ENCODE measurements at places on chromosomes 5 and 9.

GRCh38 chr9:447230-448025, 232.8 kb downstream of the DOCK8 start:
- peak; percentile 49 for DNase-seq

GRCh38 chr9:76634356-76635054, 129.7 kb upstream of the PCA3 start:
- DNase-seq, result no peak

DNA sequence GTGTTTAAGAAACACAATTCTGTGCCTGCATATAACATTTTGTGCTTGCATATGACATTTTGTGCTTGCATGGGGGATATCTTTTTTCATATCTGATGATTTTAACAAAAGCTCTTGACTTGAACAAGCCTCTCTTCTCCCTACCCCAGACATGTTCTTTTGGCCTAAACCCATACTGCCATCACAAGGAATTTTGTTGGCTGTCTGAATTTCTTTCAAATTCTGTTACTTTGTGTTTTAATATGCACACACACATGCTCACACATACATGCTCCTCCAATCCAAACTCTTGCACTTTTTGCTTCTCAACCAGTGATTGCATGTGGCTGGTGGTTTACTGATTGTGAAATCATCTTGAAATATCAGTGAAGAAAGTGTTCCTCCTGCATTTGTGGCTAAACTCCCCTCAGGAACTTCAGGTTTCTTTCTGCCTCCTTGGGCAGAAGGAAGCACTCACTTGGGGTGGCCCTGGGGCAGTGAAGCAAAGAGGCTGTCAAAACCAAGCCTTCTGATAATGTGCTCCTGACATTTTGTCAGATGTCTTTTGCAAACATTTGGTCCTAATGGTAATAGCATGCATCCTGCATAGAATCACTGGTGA, 377.2 kb upstream of the KLF4 start:
- no peak for DNase-seq

GRCh38 chr9:109319017-109319625, 1.7 kb downstream of the EPB41L4B start:
- DNase-seq, result no peak

GRCh38 chr5:180070756-180071530, 616 bp downstream of the RNF130 start:
- DNase-seq, result no peak

- DNase-seq, result no peak
These were observed 33.4 kb downstream of the TJP2 start for GRCh38 chr9:69207503-69207902.

DNA sequence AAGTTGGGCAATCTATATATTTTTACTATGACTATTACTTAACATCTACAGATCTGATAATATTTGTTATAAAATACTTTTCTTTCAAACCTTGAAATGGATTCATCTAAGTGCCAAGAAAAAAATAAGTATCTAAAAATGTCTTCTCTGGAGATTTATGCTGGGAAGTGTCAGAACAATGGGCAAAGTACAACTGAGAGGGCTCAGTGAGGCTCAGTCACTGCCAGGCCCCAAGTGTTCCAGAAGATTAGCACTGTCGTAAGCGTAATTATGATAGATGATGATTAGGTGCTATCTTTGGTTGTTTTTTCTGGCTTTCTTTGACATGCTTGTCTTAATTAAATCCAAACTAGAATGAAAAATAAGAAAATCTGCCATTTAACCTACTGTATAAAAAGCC, 72.2 kb upstream of the ADAMTS19 start:
- no peak for DNase-seq

DNA sequence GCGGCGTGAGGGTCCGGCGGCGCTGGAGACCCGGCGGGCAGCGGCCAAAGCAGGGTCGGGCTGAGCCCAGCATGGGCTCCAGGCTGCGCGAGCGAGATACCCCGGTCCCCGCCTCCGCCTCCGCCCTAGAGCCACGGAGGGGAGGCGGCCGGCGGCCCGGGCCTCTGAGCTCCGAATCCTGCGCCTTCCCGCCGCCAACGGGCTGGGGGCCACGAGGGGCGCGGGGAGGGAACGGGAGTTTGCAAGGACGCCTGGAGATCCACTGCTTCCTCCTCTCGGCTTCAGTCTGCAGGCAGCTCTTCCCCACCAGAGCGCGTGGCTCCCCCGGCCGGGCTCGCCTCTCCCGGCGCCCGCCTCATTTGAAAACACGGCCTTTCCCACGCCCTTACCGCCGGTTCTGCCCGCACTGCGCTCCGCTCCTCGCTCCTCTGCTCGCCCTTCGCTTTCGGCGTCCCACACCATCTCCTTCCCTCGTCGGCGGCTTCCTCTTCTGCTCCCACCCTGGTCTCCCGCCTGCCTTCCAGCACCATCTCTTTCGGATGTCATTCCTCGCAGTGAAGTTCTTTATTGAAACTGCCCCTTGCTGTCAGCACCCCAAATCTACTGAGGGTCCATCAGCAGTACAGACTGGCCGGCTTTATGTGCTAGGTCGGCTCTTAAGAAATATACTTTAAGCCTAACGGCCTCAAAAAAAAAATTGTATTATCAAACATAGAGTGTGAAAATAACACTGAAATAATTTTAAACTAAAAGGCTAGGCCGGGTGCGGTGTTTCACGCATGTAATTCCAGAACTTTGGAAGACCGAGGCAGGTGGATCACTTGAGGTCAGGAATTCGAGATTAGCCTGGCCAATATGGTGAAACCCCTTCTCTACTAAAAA, 105.0 kb upstream of the FAM120A start:
- no peak for DNase-seq

- no peak for DNase-seq
These were observed 800.6 kb downstream of the KCTD16 start for GRCh38 chr5:144971108-144971850.

DNA sequence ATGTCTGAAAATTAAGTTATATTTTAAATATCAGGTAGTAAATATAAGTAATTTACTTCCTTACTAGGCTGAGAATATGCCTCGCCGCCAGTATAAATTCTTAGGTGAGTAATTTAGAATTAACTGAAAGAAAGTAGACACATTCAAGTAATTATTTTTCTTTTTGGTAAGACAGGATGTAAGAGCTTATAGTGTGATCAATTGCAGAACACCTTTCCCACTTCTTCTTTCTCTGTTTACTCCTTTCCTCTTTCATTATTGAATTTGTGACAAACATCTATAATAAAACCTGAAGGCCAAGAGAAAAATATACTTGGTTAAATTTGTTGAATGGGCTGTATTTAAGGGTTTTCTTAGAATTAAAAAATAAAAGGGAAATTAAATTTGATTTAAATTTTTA, 195.1 kb upstream of the CDKN2B start:
- no peak for DNase-seq

GRCh38 chr5:160463740-160464465, 42.2 kb downstream of the PTTG1 start:
- DNase-seq, result no peak

DNA sequence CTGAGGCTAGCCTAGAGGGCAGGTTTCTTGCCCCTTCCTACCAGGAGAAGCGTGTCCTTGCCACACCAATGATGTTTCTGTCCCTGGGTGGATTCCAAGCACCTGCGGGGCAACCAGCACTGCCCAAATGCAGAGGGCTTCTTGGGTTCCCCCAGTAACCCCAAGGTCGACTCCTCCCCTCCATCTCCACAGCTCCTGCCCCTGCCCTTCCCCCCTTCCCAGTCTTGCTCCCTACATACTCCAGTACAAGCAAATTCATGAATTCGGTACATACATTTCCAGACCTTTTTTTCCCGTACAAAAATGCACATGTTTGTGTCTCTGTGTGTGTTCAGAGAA, 12.8 kb upstream of the JADE2 start:
- DNase-seq, result no peak

DNA sequence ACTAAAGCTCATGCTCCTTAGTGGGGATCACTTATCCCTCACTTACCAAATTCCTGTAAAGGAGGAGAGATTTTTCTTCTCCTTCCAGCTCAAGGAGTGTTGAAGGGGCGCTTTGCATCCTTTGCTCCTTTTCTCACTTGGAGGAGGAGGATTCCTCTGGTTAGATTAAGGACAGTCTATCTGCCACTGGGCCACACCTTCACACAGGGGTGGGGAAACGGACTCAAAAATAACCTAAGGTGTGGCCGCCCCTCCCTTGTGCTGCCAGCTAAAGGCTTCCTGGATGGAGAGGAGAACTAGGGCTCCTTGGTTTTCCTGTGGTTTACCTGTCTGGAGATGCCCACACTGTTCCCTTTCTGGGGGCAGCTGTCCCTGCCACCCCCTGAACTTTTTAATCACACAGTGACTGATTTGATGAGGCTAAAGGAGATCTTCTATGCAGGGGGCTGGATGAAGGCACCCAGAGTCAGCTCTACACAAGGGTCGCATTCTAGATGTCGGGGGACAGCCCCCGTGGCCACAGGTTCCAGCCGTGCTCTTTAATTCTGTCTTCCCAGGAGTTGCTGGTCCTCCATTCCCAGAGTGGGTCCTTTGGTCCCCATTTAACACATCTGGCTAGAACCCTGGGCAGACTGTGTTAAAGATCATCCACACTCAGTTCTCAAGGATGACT, 14.4 kb downstream of the GLRX start:
- no peak for DNase-seq

DNA sequence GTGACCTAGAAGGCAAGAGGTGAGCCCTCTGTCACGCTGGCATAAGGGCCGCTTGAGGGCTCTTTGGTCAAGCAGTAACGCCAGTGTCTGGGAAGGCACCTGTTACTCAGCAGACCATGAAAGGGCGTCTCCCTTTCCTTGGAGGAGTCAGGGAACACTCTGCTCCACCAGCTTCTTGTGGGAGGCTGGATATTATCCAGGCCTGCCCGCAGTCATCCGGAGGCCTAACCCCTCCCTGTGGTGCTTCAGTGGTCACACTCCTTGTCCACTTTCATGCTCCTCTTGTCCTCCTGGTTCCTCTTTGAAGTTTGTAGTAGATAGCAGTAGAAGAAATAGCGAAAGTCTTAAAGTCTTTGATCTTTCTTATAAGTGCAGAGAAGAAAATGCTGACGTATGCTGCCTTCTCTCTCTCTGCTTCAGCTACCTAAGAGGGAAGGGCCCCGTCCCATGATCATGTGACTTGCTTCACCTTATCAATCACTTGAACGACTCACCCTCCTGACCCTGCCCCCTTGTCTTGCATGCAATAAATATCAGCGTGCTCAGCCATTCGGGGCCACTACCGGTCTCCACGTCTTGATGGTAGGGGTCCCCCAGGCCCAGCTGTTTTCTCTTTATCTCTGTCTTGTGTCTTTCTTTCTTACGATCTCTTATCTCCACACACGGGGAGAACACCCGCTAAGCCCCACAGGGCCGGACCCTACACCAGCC, 16.7 kb upstream of the SCGB3A1 start:
- DNase-seq, result no peak

All from activated effector memory CD4-positive, alpha-beta T cell treated with Interleukin-2 at 50 U/mL for 16 hours (primary cell).